ENCODE measurements at places on chromosomes 7 and 10.

DNA sequence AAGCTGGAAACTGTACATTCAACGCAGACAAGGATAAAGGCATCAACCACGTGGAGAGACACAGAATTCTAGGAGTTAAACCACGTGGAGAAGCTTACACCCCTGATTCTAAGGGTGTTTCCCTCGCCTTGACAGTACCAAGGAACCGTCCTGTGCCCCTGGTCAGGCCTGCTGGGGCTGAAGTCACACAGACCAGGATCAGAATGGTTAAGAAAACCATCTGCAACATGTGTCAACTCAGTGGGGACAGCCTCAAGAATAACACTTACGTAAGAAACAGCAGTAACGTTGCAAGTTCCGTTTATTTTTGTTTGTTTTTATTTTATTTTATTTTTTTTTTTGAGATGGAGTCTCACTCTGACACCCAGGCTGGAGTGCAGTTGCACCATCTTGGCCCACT lies 55.6 kb downstream of the CHST15 start:
- no peak for DNase-seq

GRCh38 chr10:59346321-59346720 lies 16.0 kb downstream of the FAM13C start:
- no peak for DNase-seq

DNA sequence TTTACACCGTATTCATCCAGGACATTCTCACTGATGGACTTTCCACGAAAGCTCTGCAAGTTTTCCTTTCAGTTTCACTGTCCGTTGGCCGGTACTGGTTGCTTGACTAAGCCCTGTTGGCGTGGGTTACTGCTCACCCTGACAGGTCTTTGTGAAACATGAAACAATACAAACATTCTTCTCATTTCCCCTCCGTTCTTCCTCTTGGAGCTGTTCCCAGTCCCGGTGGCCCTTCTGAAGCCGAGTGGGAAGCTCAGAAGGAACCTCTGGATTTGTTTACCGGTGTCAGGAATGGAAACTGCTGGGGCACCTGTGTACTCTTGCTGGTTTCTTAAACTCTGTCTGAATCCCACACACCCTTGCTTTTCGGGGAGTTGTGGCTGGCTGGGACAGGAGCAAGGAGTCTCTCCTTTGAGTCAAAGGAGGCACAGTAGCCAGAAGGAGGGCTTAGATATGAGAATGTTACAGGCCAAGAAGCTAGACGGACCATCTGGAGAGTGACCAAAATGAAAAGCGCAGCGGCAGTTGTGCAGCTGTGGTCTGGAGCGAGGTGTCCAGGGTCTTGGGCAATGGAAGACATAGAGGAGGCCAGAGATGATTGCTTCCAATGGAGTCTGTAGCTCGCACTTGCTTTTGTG lies 45.7 kb downstream of the LYZL2 start:
- peak; percentile 28 for DNase-seq

- DNase-seq: no peak
Observed at GRCh38 chr10:62044566-62044965, 143.1 kb downstream of the ARID5B start.

GRCh38 chr10:80504897-80505465 lies 32.7 kb upstream of the SH2D4B start:
- no peak for DNase-seq

GRCh38 chr10:74249865-74250264 lies 98.8 kb downstream of the ADK start:
- no peak for DNase-seq

- no peak for DNase-seq
Observed at GRCh38 chr7:84412161-84412969, 217.8 kb upstream of the SEMA3A start.

GRCh38 chr10:13191362-13191761 lies 30.0 kb downstream of the MCM10 start:
- no peak for DNase-seq

GRCh38 chr10:86066696-86067095 lies 299.9 kb downstream of the GRID1 start:
- DNase-seq: no peak

GRCh38 chr10:62541811-62542210 lies 167.6 kb downstream of the ZNF365 start:
- peak; percentile 27 for DNase-seq

DNA sequence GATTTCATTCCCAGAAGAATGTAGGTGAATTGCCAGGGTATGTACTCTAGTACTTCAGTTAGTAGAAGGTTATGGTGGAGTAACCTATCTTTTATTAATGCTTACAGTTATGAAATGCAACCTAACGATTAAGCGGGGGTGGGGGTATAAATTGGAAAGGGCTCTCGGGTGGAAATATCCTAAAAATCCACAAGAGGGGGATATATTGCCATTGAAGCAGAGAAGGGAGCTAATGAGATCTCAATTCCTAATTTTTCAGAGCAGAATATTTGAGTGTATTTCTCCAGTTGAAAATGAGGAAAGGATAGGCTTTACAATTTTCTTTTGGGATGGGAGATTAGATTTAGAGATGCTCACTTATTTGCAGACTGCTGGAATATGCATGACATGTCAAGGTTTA lies 90.8 kb downstream of the DNAJB9 start:
- peak; percentile 21 for DNase-seq

DNA sequence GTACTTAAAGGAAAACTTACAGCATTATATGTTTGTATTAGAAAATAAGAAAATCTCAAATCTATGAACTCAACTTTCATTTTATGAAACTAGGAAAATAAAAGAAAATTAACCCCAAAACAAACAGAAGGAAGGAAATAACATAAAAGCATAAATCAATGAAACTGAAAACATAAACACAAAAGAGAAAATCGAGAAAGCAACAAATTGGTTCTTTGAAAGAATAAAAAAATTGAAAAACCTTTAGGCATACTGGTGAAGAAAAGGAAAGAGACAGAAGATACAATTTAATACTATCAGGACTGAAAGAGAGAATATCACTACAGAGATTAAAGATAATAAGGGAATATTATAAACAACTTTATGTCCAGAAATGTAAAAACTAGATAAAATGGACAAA lies 21.2 kb downstream of the PRTFDC1 start:
- DNase-seq: no peak

GRCh38 chr10:69802424-69803161 lies 887 bp downstream of the COL13A1 start:
- DNase-seq: no peak

DNA sequence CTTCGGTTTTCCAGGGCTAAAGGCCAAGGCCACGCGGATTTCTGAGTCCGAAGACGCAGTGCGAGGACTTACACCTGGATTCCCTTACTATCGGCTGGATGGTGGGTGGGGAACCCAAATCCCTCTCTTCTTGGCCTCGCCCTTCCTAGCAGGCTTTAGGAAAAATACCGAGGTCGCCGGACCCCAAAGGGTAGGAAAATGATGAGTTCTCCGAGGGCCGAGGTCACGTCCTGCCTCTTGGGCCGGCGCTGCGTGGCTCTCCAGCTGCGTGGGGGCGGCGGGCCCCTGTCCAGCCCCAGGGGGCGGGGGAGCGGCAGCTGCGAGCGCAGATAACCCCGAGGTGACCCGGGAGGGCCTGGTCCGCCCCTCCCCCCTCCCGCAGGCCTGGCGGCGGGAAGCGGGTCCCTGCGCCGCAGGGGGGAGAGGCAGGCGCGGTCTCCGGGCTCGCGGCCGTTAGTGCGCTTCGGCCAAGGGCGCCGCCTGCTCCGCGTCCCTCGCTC lies 805 bp upstream of the HMX3 start:
- no peak for DNase-seq

- DNase-seq: no peak
Observed at GRCh38 chr10:74753442-74754211, 72.8 kb upstream of the KAT6B start.

DNA sequence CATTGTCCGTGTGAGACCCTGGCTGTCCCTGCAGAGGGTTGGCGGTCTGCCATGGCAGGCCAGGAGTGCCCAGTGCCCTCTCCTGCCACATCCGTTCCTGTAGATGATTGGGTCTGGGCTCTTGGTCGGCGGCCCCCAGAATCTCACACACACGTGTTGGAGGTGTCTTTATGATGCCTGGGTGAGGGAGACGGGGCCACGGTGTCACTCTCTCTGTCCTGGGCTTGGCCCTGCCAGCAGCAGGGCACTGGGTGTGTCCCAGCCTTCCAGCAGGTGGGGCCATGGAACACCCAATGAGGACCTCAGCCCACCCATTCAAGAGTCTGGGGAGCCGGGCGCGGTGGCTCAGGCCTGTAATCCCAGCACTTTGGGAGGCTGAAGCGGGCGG lies 30.2 kb downstream of the UNC5B start:
- DNase-seq: no peak

DNA sequence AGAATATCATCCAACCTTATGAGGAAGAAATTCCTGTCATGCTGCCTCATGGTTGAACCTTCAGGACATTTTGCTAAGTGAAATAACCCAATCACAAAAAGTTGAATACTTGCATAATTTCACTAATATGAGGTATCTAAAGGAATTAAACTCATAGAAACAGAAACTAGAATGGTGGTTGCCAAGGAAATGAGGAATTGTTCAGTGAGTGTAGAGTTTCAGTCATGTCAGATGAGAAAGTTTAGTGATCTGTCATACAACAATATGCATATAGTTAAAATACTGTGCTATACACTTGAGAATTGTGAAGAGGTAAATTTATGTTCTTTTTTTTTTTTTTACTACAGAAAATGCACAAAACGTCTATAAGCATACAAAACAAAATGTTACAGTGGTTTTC lies 60.7 kb downstream of the R3HCC1L start:
- no peak for DNase-seq

DNA sequence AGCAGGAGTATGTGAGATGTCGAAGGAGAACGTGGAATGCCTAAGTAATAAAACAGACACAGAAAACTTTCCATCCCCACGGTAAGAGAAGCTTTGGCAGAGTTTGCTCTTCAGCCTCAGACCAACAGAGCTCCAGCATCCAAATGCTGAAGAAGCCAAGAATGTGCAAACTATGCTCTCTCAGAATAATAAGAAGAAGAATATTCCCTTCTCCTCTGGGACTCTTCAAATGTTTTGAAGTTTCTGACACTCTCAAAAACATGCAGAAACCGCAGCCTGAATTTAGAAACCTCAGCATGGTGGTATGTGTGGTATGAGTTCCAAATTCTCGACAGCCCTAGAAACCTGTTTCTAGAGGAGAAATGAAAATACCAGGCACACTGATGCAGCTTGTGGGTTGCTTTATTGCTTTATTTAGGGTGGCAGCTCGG lies 113.3 kb downstream of the KCNMA1 start:
- no peak for DNase-seq

GRCh38 chr7:137545059-137545716 lies 201.7 kb upstream of the PTN start:
- DNase-seq: no peak

GRCh38 chr10:52568309-52568708 lies 204.3 kb downstream of the MBL2 start:
- no peak for DNase-seq

DNA sequence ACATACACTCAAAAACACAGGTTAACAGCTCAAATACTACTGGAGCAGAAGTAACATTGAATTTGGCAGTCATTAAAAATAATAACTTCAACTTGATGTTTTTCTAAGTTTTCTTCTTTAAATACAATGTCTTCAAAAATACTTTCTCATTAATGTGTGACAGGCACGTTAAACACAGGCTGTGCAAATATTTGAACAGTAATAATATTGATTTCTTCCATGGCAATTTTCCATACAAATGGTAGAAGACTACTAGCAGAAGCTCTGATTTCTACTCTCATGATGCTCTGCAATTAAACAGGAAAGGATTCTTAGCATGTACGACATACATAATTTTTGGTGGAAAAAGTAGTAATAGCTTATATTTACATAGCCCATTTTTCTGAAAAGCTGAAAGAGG lies 47.4 kb downstream of the NRP1 start:
- DNase-seq: no peak

DNA sequence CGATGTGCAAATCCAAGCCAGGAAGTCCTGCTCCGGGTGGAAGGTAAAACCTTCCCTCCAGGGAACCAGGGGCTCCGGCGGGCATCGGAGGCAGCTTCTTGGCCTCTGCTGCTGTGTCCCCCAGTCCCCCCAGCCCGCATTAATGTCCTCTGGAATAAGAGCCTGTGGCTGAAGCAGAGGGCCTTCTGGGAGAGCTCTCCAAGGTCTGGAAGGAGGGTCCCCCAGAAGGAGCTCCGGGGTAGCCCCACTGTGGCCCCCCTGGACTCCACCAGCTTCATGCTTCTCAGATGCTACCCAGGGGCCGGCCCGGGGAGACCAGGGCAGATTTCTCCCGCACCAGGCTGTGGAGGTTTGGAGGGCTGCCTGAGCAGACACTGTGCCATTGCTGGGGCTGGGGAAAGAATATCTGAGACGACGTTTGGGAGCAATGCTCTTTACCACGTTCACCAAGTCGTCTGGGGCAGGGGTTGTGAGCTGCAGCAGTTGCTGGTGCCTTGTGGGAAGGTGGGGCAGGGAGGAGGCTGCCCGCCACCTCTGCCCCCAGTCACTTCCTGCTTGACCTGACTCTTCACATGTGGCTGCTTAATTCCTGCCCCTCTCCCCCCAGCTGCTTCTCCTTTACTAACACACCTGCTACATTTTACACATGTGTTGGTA lies 8.3 kb downstream of the ZNF853 start:
- no peak for DNase-seq

DNA sequence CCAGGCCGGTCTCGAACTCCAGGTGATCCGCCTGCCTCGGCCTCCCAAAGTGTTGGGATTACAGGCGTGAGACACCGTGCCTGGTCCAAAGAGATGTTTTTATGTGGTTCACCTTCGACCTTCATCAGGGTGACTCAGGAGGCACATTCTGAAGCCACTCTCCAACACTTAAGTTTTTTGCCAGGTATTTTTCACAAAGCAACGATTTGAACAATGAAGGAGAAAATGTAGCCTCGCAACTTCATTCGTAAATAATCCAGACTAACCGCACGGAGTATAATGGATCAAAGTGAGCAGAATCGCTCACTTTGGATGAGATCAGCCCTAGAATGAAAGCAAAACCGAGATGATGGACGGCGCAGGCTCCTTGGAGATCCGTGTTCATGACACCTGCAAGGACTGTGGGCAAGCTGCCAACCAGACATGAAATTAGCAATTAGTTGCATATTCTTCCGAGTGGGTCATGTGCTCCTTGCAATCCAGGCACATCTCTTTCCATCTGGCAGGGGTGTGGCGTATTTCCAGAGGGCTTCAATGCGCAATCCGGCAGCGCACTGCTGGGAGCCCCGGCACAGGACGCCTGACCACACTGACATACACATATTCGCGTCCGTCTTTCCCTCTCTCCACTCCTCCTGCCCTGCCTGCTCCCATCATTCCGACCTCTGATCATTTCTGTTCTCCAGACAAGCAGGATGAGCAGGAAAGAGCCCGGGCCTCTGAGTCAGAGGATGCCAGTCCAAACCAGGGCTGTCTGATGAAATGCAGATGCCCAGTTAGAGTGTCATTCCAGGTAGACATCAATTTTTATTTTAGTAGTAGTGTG lies 148.4 kb downstream of the KLF6 start:
- DNase-seq: no peak

- no peak for DNase-seq
Observed at GRCh38 chr10:29083096-29083495, 205.8 kb upstream of the LYZL1 start.
